LHCN-M2 (cell line): ENCODE measurements at places on chromosomes 7 and 10. TPM values are rescaled to one million over a fixed set of nuclear protein-coding genes. Genes with fewer than 3 reads are reported as not detected.
A peak's percentile ranks its signal among the peaks of the same experiment; 100 is the strongest.

DNA sequence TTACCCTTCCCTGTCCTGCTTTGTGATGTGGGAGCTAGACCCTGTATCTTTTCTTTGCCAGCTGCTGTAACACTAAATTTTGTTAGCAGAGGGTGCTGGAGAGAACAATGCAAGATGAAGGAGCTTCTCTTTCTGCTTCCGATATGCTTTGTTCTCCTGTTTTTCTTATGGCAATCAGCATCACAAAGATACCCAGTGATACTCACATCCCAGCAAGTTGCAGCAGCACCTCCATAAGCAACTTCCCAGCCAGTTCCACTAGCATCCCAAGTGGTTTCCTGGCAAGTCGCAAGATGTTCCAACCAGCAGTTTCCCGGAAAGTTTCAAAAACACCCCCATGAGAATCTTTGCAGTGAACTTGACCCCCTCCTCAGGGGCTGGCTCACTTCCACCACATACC is 148.6 kb downstream of the IMMP2L start:
- DNase-seq = no peak

GRCh38 chr7:4129481-4130122 is 552.5 kb upstream of the FOXK1 start:
- no peak for DNase-seq

The NME8 gene
- not detected in 2 replicates for total RNA-seq

- peak; percentile 36 for DNase-seq
These were observed 8.5 kb upstream of the NFE2L3 start for GRCh38 chr7:26143298-26144048.

The SLC13A1 gene
- not detected in 2 replicates for total RNA-seq

- no peak for DNase-seq
These were observed 18.4 kb upstream of the MET start for GRCh38 chr7:116653646-116654045.

- DNase-seq = no peak
These were observed 427.4 kb upstream of the MGMT start for GRCh38 chr10:129039406-129040370.

DNA sequence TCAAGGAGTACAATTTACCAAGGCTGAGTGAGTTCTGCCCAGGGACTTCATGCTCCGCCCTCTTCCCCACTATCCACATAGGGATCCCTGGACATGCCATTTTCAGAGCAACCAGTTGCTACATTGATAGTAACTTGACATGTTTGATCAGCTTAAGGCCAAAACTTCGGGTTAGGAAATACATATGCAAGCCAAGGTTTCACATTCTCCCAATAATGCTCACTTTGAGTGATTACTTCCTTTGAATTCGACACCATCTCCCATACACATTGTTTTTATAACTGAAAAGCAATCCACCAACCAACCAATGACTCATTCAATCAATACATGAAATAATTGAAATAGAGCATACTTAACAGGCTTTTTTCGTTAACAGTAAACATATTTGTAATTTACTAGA is 137.9 kb downstream of the GLI3 start:
- DNase-seq = no peak

The C10orf67 gene
- total RNA-seq = 0.11 and 0.19 TPM in 2 replicates

DNA sequence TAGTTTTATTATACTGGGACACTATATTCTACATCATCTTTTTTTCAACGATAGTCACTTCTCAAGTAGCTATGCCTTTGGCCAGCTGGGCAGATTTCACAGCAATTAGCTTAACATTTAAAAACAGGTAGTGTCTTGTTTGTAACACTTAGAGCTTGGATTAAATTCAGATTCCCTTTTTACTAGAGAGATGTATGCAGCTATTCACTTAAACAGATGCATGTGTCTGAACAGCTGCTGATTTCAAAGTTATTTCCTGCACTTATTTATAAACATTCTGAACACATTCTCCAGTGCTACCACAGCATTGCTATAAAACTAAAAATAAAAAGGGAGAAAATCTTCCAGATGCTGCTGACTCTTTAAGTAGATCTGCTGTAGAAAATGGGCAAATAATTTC is 637.2 kb downstream of the POM121L12 start:
- DNase-seq = peak; percentile 25

DNA sequence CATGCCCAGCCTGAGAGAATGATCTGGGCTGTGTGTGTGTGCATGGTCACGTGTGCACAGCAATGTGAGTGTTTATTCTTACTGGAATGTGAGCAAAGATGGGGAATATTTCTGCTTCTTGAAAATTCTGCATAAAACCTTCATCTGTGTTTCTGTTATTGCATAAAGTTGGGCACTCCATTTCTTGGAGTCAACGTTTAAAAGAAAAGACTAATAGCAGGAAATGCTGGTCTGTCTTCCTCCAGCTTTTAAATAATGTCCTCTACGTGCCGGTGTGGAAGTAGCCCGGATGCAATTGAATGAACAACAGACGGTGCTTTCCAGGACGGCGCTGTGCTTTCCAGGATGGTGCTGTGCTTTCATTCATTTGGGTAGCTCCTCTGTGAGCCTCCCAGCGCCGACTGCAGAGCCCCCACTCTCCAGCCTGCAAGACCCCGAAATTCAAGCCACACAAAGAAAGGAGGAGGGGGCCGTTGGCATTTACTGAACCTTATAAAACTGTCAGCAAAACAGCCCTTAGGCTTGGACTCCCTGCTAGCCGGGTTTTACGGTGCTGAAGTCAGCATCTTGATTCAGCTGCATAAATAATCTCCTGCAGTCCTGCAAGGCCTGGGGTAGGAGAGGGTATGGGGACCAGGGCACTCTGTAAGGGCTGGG is 158.2 kb upstream of the PRKCQ start:
- DNase-seq = peak; percentile 23

DNA sequence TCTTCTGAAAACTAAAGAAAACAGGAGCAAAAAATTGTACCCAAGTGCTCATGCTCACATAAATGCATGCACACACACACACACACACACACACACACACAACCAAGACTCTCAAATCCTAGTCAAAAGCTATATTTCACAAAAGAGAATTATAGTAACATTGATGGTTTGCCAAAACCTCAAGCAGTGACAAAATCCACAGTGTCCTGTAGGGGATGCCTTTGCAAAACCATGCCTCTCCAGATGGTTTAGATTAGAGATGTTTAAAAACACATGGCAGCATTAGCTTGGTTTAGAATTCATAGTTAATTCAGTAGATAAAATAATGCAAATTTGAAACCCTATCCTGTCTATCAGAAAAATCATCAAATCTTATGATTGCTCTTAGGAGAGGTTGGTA is 232.2 kb downstream of the DYNC1I1 start:
- DNase-seq = peak; percentile 19

The TMEM139 gene
- total RNA-seq = not detected in 2 replicates

GRCh38 chr10:103671126-103671895 is 177.8 kb downstream of the NEURL1 start:
- DNase-seq = no peak
